ENCODE measurements at places on chromosomes 4 and X. TPM values are rescaled to one million over a fixed set of nuclear protein-coding genes. Genes with fewer than 3 reads are reported as not detected.

Gene KCNIP4
- not detected for polyA plus RNA-seq

Gene MAGED4
- polyA plus RNA-seq: 0.31 TPM

Gene NAT8L
- polyA plus RNA-seq: not detected

Gene SHROOM2
- polyA plus RNA-seq: not detected

Gene PRICKLE3
- 4.7 TPM for polyA plus RNA-seq

Gene XAGE1A
- not detected for polyA plus RNA-seq

Gene USP17L27
- not detected for polyA plus RNA-seq

Gene PTCHD1
- polyA plus RNA-seq: not detected

All from CD4-positive, CD25-positive, alpha-beta regulatory T cell (primary cell).